ENCODE measurements at places on chromosomes 2 and 18.

- no peak for DNase-seq
Measured at GRCh38 chr2:146990311-146991054, 854.3 kb upstream of the ACVR2A start.

DNA sequence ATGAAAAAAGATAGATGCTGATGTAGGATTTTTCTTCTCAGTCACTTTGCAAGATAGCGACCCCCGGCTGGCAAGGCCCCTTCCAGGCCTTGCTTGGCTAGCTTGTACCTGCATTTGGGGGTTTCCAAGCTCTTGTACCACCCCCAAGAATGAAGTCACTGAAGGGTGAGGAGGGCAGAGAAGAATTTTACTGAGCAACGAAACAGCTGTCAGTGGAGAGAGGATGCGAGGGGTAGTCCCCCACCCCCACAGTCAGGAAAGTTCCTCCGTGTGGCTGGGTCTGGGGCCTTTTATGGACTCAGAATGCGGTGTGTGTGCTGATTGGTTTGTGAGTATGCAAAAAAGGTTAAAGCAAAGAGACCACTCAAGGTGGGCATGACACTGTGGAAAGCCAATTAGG, 382.0 kb downstream of the GPD2 start:
- DNase-seq: no peak

- no peak for DNase-seq
Measured at GRCh38 chr2:41904459-41904858, 143.4 kb upstream of the PKDCC start.

GRCh38 chr2:20157193-20157891, 67.6 kb downstream of the SDC1 start:
- no peak for DNase-seq

GRCh38 chr2:201794294-201794693, 12.0 kb upstream of the CDK15 start:
- no peak for DNase-seq

DNA sequence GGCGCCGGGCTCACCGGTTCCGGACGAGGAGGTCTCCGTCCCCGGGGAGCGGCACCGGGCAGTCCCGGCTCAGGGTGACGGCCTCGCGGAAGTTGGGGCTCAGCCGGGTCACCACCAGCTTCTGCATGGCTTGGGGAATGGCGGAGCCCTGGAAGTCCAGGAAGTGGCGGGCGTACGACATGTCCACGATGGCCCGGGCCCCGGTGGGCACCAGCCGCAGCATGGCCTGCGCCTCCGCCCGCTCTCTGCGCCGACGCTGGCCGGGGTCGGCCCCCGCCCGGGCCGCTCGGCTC, 157 bp downstream of the PTGR3 start:
- no peak for DNase-seq

DNA sequence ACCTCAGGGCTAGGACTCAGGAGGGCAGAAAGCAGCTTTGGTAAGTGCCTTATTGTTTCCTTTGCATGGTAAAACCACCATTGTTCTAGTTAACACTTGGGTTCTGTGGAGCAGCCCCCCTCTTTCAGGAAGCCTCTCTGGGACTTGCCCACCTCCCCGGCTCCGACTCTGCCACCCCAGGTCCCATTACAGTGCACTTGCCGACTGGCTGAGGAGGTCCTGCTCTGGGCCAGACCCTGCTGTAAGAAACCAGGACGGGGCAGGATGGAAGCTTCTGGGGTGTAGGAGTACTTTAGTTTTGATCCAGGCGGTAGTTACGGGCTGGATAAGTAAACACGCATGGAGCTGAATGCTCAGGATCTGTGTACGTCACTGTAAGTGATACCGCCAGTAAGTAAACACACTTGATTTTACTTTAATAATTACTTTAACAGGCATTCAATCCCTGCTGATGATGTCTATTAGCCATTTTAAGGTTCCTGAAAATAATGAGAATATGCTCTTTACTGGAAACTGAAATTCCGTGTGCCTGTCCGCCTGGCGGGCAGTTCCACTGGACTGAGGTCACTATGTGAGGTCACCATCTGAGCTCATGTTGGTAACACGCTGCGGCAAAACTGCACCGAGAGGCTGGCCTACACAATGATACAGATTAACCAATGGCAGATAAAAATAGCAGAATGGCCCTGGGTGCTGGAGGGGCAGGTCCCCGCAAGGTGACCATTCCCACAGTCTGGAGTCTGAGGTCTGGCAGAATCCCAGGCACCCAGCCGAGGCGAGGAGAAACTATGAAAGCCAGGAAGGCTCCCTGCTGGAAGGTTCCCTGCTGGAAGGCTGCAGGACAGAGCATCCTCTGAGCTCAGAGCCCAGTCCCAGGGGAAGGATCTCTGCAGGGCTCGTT, 25.2 kb downstream of the HS1BP3 start:
- DNase-seq: no peak

DNA sequence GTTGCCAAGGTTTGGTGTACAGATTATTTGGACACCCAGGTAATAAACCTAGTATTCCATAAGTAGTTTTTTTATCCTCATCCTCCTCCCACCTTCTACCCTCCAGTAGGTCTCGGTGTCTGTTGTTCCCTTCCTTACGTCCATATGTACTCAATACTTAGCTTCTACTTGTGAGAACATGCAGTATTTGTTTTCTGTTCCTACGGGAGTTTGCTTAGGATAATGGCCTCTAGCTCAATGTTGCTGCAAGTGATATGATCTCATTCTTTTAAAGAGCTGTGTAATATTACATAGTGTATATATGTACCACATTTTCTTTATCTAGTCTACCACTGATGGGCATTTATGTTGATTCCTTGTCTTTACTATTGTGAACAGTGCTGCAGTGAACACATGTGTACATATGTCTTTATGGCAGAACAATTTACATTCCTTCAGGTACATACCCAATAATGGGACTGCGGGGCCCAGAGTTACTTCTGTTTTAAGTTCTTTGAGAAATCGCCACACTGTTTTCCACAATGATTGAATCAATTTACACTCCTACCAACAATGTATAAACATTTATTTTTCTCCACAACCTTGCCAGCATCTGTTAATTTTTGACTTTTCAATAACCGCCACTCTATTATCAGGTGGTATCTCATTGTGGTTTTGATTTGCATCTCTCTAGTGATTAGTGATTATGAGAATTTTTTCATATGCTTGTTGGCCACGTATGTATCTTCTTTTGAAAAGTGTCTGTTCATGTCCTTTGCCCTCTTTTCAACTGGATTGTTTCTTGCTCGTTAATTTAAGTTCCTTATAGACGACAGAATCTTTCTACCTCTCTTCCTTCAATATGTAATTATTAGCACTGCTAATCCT, 88.0 kb downstream of the MEMO1 start:
- no peak for DNase-seq

- DNase-seq: no peak
Measured at GRCh38 chr2:195648787-195649186, 8.2 kb upstream of the SLC39A10 start.
